Stomach (tissue), 19 donors: ENCODE measurements at places on chromosomes 12 and 14. TPM values are rescaled to one million over a fixed set of nuclear protein-coding genes. Genes with fewer than 3 reads are reported as not detected.
A peak's percentile ranks its signal among the peaks of the same experiment; 100 is the strongest.

NR2C1 gene
- 15.3 TPM for polyA plus RNA-seq

TSPAN8 gene
- polyA plus RNA-seq: 122 TPM

LHX5 gene
- polyA plus RNA-seq: 0.43 TPM

HNF1A gene
- polyA plus RNA-seq: 8.2 TPM

TDRD9 gene
- polyA plus RNA-seq: 2.2 TPM

KRT80 gene
- polyA plus RNA-seq: 3.7 TPM

AVPR1A gene
- polyA plus RNA-seq: 0.15 TPM

FGD4 gene
- polyA plus RNA-seq: 11.0 TPM

DNA sequence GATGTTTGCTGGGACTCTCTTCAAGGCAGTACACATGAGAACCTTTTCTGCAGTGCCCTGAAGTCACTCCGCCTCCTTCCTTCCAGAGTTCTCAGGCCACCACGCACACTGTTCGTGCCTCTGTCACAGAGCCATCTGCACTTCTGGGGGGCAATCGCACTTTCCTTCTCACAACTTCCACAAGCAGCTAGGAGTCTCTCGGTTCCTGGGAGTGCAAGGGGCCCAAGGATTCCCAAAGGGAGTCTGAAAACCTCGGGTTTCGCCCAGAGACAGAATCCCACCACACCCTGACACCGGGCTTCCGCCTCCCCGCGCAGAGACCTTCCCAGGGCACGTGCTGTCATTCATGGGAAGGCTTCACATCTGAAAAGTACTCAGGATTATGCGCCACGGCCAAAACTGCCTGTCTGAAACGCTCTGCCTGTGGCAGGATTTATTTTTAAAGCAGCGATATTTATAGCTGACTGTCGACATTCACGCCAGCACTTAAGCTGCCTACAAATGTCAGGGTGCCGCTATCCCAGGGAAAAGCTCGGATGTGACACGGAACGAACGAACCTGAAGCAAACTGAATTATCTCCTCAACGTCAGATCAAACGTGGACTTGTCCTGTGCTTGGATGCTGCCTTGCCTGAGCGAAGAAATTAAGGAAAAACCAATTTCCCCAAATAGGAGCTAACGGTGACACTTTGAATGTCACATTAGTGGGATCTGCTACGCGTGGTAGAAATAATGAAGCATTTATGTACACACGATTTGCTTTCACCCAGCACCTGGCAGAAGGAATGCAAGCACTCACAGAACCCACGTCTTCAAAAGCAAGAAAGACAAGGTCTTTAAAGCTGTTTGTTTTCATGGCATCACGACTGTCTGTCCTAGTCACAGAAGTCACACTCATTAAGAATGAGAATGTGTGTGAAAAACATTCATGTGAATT, 154.0 kb downstream of the PIWIL1 start:
- no peak for DNase-seq

- no peak for DNase-seq
These were observed 109.4 kb upstream of the CCND2 start for GRCh38 chr12:4164188-4164558.

- DNase-seq: no peak
These were observed 4.1 kb upstream of the PRKAG1 start for GRCh38 chr12:49022558-49023178.

DNA sequence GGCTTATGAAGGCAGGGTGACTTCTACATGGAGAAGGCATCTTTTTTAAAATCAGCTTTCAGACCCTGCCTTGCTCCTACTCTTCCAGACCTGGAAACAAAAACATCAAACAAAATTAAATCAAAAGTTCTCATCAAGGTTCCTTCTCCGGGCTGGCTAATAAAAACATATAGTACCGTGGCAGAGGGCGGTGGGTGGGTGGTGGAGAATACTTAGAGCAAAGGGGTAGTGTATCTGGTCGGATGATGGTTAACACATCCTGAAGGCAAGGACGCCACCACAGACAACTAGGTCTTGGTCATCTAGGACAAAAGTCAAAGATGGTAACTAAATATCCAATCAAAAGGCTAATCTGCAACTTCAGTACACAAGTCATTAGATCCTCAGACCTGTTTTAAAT, 1.8 kb downstream of the DAD1 start:
- no peak for DNase-seq

DNA sequence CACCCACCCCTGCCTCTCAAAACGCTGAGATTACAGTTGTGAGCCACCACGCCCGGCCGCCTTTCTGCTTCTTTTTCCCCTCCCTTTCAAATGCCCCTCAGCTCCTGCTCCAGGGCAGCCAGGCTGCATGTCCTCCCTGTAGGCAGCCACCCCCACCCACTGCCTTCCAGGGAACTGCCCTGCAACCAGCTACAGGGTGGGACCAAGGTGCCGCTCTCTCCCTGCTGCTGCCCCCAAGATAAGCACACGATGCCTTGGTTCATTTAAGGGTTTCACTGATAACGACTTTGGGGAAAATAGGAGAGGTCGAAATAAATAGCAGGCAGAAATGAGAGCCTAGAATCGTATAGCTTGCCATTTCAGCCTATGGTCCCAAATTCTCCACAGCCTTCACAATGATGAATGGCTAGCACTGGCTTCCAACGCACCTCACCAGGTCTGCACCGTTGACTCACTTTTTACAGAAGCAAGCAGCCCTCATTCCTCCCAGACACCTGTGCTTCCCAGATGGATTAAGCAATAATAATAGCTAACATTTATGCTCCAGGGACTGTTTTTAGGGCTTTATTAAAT, 40.7 kb downstream of the ATG14 start:
- DNase-seq: no peak

DNA sequence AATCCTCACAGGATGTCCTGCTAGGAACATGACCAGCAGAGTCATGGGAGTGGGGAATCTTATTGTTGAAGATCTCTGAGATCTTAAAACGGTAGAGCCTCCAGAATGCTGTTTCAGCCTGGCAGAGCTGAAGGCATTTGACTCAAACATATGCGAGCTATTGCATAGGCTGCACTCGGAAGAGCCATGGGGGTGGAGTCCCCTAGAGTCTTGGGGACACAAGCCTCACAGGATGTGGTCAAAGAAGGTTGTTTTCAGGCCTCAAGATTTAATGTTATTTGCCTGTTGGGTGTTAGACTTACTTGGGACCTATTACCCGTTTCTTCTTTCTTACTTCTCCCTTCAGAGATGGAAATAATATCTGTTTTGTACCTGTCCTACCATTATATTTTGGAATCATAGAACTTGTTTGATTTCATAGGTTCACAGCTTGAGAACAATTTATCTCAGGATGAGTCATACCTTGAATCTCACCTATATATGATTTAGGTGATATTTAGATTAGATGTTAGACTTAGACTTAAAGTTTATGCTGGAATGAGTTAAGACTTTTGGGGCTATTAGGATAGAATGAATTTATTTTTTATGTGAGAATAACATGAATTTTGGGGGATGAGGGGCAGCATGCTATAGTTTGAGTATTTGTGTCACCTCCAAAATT, 172.2 kb upstream of the ATP2B1 start:
- DNase-seq: no peak

DNA sequence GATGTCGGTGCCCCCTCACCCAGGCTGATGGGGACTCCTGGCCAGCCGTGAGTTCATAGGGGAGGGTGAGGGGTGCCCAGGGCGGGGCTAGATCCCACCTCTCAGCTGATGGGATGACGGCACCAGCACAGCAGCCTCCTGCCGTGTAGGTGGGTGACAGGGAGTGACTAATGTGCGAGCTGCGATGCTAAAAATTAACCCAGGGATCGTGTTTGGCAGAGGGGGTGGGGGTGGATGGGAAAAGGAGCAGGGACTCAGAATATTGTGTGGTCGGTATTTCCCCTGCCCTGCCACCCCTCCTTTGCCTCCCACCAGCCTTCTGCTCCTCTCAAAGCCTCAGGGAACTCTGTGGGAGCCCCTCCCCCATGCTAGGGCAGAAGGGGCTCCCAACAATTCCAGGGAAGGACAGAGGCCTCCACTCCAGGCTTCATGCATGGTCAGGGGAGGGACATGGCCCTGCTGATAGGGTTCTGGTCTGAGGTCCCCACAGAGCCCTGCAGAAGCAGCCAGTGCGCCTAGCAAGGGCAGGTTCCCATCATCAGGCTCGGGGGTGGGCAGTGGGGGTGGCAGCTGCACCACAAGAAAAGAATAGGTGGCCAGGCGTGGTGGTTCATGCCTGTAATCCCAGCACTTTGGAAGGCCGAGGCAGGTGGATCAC, 12.5 kb downstream of the TAMALIN start:
- peak; percentile 83 for DNase-seq

- DNase-seq: peak; percentile 31
These were observed 100.9 kb downstream of the EPS8 start for GRCh38 chr12:15688202-15688736.

GRCh38 chr14:99380402-99380801, 100.3 kb downstream of the SETD3 start:
- DNase-seq: no peak

DNA sequence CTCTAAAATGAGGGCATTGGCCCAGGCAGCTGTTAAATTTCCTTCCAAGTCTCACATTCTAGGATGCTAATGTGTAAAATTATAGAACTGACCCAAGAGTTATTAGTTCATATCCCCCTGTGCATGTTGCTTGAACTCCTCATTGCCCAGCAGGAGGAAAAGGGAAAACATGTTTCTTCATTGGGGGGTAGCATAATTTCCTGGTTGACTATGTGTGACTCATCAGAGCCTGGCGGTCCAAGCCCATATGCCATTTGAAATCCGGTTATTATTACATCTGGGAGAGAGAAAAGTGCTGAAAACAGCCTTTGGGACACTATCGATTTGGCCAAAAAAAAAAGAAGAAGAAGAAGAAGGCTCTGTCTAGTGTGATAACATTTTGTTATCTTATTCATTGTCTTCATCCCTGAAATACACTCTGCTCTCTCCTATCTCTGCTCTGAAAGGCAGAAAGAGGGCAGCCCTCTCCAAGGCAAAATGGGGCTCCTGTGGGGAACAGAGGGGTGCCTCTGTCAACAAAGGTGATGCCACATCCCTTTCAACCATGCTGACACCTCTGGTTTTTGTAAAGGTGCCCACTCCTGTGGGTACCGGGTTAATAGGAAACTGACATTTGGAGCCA, 114.2 kb downstream of the DAD1 start:
- DNase-seq: no peak

DNA sequence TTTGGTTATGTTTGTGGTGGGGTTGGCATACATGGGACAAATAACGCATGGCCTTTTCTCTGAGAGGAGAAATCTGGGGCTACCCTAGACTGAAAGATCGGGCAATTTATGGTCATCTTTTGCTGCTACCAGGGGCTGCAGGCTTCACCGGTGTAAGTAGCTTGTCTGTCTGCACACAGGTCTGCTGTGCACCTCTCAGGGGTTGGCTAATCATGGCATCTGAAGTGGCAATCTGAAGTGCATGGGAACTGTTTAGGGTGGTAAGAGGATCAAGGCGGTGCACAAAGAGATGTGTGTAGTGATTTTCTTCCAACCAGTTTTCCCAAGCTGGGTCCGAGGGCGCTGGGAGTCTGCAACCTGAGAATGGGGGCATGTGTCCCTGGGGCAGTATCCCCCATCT, 141.3 kb downstream of the EMP1 start:
- DNase-seq: no peak

GRCh38 chr12:46227616-46228015, 41.2 kb downstream of the SLC38A1 start:
- DNase-seq: no peak

DNA sequence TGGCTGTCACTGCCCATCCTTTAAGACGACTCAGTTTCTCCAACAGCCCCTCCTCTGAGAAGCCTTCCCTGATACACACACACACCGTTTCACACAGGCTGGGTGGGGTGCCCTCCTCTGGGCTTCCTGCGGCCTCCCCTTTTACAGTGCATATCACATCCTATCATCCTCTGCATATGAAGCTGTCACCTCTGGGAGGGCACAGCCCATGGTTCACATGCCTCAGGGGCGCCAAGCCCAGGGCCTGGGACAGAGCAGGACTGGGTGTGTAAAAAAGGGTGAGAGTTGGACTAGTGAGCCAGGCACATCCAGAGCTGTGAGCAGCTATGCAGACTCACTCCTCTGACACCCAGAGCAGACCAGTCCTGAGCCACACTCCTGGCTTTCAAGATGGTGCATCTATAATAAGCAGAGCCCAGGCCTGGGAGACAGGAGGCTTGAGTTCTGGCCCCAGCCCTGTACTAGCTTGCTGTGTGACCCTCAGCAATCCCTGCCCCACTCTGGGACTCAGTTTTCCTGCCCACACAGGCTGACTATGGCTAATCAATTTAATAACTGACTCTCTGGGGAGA, 62.6 kb downstream of the LGMN start:
- DNase-seq: no peak

- peak; percentile 38 for DNase-seq
These were observed 130.4 kb downstream of the PAWR start for GRCh38 chr12:79560225-79560889.
